ENCODE measurements at places on chromosomes 2 and 18.

DNA sequence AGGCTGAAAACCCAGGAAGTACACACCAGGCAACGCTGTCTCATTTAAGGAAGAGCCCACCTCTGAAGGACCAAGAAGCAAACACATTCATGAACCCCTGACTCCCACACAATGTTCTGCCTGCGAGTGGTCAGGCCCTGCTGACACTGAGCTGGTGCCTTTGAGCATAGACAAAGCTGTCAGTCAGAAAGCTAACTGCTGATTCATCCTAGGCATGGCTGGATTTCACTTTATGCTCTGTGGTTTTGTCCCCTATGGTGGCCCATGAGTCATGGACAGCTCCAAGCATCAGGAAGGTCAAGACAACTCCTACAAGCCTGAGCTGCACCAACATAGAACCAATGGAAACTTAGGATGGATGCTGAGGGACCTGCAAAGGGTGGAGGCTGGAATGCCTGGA is 78.9 kb downstream of the UXS1 start:
- peak; percentile 30 for DNase-seq

GRCh38 chr2:37730037-37730818 is 58.8 kb upstream of the CDC42EP3 start:
- no peak for DNase-seq

- no peak for DNase-seq
These were observed 30.5 kb downstream of the ZEB2 start for GRCh38 chr2:144489315-144489916.

- no peak for DNase-seq
These were observed 67.1 kb upstream of the MSTN start for GRCh38 chr2:190129421-190130199.

GRCh38 chr18:7221424-7222155 is 9.3 kb upstream of the LRRC30 start:
- DNase-seq, result peak; percentile 29

DNA sequence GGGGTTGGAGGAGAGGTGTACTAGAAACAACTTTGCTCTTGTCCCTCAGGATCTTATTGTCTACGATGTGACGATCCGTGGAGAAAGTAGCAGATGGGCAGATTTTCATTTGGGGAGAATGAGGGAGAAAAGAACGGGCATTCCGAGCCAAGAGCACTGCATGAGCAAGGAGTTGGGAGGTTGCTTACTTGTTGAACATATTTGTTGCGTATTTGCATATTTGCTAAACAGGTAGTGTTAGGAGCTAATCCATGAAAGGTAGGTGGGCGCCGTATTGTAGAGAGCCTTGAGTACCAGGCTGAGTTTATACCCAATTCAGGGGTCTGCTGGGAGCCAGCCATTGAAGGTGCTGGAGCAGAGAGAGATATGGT is 490 bp downstream of the BCS1L start:
- no peak for DNase-seq

GRCh38 chr2:207807516-207807915 is 37.8 kb upstream of the FZD5 start:
- no peak for DNase-seq

DNA sequence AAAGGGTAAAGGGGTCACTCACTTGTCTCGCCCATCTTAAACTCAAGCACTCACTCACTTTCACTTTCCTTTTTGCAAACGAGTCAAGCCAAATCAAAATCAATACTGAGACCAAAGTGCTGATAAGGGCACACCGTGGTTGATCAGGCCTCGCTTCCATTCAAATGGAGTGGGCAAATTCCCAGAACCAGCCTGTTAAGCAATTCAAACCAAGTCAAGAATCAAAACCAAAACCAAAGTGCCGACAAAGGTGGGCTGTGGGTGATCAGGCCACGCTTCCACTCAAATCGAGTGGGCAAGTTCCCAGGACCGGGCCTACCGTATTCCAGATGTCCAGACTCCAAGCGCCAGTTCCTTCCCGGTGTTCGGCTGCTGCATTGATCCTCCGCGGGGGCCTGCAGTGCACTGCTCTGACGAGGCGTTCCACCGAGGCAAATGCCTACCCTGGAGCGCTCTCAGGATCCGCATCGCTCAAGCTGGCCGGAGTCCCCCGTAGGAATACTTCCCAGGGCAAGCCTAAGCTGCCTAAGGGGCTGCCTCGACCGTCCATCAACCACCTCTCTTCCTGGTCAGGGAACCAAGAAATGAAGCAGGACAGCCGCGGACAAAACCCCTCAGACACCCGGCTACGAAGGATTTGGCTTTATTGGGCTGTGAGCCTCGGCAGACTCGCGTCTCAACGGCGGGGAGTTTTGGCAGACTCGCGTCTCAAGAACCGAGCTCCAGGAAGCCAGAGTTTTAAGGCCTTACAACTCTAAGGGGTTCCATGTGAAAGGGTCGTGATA is 89.9 kb upstream of the SLC1A4 start:
- DNase-seq, result no peak

DNA sequence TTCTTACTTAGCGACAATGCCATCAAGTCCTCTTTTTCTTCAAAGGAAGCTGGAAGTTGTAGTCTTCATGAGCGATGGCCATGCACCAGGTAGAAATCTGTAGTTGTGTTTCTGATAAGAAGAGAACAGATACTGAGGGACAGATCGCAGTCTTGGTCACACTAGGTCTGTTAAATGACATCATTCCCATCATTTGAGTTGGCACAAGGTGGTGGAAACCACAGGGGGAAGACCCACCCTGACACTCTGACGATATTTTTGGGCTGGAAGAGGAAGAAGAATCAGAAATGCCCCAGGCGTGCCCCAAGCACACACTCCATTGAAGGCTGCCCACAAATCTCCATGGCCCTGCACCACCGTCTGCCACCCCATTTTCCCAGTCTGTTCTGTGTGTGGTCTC is 89.0 kb upstream of the BOD1L2 start:
- DNase-seq, result no peak

GRCh38 chr2:226608451-226608850 is 191.2 kb downstream of the IRS1 start:
- DNase-seq, result no peak

DNA sequence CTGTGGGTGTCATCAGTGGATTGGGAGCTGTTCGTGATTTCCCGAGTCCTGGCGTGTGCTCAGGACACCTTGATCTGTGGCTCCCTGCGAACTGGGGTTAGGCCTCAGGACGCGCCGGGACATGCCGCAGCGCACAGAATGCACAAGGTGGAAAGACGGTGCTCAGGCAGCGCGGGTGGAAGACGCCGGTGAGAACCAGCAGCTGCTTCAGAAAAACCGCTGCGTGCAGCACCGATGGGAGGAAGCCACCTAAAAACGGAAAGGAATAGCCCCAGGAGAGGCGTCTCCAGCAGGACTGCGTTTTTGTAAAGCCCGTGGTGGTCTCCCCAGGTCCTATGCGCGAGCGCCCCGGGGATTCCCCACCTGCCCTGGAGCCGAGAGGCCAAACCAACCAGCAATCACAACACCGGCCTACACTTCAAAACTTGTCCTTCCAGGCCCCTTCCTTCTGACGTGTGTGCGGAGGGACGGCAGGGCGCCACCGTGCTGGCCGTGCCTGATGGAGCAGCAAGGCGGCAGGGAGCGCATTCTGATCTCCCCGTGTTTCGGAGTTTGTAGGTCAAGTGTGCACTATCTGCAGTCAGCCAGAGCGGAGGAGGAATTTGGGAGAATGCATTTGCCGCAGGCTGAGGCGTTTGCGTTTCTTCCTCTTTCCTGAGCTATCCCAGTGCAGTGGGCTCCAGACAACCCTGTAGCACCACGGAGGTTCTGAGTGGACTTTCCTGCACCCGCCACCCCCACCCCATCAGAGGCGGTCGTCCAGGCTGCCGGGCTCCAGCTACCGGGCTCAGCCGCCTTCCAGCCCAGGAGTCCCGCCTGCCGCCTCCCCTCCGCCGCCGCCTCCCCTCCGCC is 32.2 kb downstream of the RTP5 start:
- no peak for DNase-seq

GRCh38 chr18:78411539-78411938 is 568.1 kb upstream of the SALL3 start:
- DNase-seq, result no peak

DNA sequence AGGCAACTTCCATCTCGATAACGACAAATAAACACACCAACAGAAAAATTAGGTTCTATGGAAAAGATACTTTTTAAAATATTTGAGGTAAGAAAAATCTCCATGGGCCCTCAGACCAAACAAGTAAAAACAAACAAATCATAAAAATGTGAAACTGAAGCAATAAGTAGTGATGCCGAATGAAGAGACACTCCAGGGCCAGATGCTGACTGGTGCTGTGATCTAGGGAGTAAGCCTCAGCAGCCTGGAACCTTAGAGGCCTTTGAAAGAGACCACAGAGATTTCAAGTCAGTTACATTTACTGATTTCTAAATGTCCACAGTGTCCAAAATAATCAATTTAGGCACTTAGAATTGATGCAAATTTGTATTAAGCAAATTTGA is 1144.7 kb downstream of the CNTNAP5 start:
- DNase-seq, result no peak

DNA sequence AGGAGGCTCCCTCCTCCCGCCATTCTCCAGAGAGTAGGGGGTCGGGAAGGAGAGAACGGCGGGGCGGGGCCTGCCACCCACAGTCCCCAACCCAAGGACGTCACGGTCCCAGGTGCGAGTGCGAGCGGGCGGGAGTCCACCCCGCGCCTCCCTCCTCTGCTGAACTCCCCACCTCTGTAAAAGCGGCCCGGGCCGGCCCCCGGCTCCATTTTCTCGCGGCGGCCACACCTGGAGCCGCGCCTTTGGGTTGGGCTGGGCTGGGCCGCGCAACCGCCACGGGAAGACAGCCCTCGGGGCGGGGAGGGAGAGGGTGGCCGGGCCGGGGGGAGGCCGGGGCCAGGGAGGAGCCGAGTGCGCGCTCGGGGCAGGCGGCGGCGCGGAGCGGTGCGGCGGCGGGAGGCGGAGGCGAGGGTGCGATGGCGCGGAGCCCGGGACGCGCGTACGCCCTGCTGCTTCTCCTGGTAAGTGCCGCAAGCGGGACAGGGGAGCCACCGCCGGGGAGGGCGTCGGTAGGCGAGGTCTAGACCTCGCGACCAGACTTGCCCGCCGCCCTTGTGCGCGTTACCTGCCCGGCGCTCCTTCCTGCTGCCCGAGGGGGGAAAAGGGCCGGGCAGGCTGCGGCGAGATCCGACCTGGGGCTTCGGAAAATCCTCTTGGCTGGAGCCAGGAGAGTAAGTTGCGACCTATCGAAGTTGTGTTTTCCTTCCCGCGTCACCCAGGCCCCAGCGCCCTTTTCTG is at the start of gene DSG2:
DSG2 (plus strand) TSS at position 342 of the 738 bp plus-strand sequence; CDS start at position 417, 75 bp downstream.
- no peak for DNase-seq

DNA sequence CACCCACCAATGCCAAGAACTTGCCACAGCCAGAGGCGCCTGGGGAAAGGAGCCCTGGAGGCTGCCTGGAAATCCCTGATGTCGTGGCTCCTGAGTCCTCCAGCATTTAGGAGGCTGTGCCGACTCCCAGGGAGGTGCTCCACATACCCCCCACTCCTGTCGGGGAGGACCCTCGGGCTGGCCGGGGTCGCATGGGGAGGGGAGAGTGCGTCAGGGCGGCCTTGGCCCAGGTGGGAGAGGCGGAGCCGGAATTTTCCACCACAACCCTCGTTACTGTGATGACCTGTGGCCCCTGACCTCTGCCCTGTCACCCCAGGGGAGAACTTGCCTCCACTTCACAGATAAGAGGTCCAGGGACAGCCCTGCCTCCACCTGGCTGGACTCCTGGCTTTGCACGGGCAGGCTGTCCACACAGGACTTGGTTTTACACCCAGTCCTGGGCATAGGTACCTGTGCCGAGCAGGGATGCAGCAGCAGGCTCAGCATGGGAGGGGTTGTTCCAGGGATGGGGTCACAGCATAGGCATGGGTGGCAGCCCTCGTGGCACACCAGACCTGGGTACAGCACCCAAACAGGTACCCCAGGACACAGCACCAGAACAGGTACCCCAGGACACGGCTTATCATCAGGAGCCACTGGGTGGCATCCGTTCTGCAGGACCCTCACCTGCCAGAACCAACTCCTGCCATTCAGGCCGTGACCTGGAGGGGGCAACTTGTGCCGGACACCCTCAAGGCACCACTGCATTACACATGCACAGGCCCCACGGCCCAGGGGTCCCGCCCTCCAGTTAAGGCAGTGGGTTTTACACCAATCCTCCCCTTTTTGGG is 12.3 kb upstream of the AGXT start:
- no peak for DNase-seq

DNA sequence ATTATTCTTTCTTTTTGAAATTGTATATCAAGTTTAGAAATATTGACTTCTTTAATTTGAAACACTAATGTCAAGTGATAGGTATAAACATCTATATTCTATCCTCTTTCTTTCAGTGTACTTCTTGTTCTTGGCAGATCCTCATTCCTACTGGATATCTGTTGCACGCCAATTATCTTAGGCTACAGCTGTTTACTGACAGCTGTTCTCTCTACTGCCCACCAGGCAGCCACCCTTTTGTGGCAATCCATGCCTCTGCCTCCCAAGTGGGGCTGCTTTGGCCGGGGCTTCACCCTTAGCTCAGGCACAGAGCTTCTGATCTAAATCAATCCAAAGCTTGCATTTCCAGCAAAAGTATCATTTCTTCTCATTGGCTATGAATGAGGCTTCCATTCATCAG is 50.6 kb upstream of the ITSN2 start:
- no peak for DNase-seq

- DNase-seq, result no peak
These were observed 616.1 kb downstream of the IRS1 start for GRCh38 chr2:226183550-226183949.

- DNase-seq, result no peak
These were observed 14.4 kb upstream of the STAT4 start for GRCh38 chr2:191165176-191165643.

- DNase-seq, result no peak
These were observed 14.3 kb upstream of the CD28 start for GRCh38 chr2:203692031-203692710.
